ELR (cell line): ENCODE measurements at places on chromosomes 5 and 9.

GRCh38 chr9:83419961-83420360 lies 118.2 kb downstream of the FRMD3 start:
- no peak for DNase-seq

DNA sequence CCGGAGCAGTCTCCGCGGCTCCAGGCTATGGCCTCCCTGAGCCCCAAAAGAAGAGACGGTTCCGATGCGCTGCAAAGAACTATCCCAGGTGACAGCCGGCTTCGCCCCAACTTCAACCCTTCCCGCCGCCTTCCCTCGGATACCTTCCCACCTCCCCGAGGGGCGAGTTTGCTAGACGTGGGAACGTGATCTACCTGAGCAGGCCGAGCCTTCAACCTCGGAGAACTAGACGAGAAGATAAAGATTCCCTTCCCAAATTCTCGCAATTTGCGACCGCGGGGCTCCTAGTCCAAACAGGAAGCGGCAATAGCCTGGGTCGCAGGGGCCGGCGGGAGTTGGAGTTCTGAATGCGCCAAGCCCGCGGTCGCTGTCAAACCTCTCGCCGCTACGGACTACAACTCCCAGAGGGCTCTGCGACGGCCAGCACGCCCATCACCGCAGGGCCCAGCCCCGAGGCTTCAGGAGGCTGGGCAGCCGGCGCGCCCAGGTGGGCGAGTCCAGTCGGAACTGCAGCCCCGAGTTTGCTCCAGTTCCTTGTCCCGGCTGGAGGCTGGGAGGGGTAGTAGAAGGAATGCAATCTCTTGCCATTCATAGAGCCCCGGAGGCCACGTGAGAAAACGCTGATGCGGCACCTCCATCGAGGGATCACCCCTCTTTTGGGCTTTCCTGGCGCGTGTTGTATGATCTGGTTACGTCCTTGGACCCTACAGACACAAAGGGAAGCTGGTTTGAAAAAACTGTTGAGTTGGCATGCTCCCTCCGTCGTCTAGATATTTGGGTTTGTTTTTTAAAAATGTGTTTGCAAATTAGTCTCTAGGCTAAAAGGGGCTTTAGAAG lies at the start of gene SLC38A9:
Gene SLC38A9, minus strand, starts transcription at position 302 of the 837 bp plus-strand sequence. CDS start 14,366 bp downstream, outside the sequence.
- peak; percentile 96 for DNase-seq

DNA sequence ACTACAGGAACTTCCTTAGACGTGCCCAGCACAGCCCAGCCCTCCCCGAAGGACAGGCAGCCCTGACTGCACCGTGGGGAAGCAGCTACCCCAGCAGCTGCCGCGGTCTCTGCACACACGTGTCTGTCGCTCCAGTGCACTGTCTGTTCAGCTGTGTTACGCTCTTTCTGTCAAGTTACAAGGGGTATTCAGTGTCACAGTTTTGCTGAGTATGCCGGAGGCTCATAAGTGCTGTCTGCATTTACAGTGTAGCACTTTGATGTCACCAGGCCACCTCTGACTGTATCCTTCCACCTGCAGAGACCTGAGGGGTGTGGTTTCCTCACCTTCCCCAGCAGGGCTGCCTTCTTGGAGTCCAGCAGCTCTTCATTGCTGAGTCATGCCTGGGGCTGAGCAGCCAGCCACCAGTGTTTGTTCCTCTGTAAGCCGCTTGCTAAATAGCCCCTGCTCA lies 126.8 kb downstream of the EHMT1 start:
- DNase-seq = no peak

- DNase-seq = no peak
Measured at GRCh38 chr9:98260635-98261034, 5.2 kb upstream of the TBC1D2 start.

GRCh38 chr5:15615859-15616258 lies 115.9 kb downstream of the FBXL7 start:
- no peak for DNase-seq

DNA sequence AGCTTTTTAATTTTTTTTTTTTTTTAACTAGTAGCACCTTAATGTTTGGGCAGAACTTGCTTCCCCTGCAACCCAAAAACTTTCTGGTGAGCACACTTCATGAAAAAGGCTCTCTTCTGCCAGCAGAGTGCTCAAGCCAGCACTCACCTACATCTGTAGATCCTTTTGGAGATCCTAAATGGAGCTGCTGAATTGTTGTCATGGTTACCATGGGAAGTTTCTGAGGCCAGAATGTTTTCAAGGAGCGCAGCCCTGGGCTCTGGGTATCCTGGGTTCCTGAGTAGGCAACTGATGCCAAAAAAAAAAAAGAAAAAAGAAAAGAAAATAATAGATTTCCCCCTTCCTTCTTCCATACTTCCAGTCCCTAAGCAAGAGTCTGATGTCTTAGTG lies 3.1 kb upstream of the CPEB4 start:
- no peak for DNase-seq

DNA sequence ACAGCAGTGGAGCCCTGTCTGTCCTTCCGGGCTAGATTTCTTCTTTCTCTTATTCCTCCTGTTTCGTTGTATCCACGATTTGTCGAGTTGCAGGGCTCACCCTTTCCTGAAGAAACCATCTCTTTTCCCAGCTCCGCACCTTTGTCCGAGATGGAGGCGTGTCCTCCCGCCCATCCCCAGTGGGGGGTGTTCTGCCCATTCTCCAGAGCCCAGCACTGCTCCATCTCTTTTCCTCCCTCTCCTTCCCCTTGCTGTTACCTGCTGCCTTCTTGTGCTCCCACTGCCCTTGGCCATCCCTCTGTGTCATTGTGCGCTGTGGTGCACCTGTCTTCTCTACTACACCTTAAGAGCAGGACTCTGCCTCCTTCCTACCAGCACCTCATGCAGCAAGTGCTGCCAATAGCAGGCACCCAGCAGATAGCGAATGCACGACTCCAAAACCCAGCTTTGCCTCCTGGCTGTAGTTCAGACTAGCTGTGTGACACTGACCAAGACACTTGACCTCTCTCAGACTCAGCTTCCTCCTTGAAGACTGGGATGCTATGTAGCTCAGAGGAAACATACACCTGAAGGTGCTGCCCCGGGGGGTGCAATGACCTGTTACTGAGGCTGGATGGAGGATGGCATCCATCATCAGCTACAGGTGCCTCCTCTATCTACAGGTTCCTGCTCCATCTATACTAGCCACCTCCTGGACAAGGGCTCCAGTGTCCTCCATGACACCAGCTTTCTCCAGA lies 8.9 kb downstream of the OR13J1 start:
- no peak for DNase-seq

- no peak for DNase-seq
Measured at GRCh38 chr5:124007675-124008398, 495.9 kb downstream of the CSNK1G3 start.

DNA sequence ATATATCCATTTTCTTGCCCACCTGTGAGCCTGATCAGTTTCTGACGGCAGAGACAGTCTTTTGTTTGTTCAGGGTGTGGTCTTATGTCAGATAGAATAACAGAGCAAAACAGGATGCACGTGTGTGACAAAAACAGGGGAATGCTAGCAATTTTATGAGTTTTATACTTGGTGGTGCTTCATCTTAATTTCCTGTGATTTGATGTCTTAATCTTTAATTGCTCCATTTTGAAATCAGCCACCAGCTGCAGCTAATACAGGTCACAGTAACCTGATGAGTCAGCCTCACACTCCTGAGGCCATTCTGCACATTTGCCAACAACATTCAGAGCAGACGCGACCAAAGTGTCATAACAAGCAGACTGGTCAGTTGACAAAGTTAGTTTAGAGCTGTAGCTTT lies 42.3 kb upstream of the JMY start:
- DNase-seq = peak; percentile 36

- DNase-seq = no peak
Measured at GRCh38 chr5:172611913-172612312, 29.1 kb upstream of the NEURL1B start.

DNA sequence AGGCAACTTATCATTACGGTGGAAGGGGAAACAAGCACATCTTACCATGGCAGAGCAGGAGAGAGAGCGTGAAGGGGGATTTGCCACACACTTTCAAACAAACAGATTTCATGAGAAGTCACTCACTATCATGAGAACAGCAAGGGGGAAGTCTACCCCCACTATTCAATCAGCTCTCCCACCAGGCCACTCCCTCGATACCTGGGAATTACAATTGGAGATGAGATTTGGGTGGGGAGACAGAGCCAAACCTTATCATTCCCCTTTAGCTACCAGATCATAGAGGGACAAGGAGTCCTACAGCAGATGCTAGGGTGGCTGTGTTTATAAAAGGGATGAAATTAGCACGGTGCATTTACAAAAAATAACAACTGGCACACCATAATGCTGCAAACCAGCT lies 2149.4 kb upstream of the ACO1 start:
- no peak for DNase-seq

DNA sequence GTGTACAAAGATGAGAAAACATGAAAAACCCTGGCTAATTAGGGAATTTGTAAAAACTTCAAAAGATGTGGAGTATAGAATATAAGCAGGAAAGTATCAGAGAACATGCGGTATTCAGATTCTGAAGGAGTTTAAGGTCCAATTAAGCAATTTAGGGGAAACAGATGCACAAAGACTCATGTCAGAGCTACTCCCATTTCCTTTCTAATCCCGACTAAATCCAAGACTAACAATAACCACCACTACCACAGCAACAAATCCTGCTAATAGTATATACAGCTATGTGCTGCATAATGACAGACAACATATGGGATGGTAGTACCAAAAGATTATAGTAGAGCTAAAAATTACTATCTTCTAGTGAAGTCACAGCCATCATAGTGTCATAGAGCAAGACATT lies 102.1 kb downstream of the LURAP1L start:
- no peak for DNase-seq

GRCh38 chr5:113302120-113302519 lies 132.7 kb downstream of the TSSK1B start:
- DNase-seq = no peak

- DNase-seq = no peak
Measured at GRCh38 chr5:54259981-54260380, 50.4 kb downstream of the ARL15 start.

DNA sequence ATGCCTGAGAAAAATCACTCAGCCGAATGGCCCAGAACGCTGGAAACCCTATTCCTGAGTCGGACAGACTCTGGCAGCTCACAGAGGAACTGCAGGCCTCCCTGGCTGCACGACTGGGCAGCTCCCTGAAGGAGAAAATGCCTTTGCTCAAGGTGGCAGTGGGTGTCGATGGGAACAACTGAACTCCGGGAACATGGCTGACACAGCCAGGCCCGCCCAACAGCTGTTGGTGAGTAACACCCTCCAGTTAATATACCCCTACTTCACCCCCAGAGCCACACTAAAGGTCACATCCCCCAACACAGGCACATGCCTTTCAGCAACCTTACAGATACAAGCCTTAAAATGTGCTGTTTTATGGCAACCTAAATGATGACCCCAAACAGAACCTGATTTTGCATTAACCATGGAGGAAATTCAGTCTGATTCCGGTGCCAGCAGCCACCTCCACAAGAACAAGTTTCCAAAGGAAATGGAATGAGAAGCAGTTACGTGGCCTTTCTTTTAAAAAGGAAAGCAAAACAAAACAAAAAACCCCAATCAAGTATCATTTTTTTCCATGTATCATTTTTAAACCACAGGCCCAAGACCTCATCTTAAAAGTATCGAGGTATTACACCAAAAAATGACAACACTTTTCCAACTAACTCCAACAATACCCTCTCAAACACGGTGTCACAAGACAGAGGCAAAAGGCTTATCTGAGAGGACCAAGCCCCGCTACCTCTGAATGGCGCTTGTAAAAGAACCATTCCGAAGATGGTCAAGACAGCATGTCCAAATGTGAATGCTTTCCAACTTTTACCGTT lies 3.1 kb downstream of the KLF9 start:
- DNase-seq = peak; percentile 78

- peak; percentile 46 for DNase-seq
Measured at GRCh38 chr5:78953092-78953800, 31.9 kb downstream of the ARSB start.

GRCh38 chr9:125484350-125485282 lies 222.4 kb downstream of the MAPKAP1 start:
- DNase-seq = peak; percentile 79

GRCh38 chr9:130751631-130752355 lies 58.2 kb downstream of the EXOSC2 start:
- no peak for DNase-seq

DNA sequence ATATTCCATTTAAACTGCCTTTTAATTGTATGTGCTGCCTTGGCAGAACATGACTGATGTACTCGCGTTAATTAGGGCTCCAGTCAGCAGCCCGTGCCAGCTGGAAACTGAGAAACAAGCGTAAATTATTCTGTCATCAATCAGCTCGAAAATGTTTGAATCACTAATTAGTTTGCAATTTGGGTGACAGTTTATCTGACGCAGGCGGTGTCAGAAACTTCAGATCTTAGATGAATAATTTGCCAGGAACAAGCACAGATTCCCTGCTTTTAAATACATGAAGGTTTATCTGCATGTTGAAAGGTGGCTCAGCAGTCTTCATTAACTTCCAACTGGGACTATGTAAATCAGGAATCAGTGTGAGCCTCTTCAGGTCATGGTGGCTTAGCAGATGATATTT lies 176.0 kb upstream of the TLE4 start:
- no peak for DNase-seq

DNA sequence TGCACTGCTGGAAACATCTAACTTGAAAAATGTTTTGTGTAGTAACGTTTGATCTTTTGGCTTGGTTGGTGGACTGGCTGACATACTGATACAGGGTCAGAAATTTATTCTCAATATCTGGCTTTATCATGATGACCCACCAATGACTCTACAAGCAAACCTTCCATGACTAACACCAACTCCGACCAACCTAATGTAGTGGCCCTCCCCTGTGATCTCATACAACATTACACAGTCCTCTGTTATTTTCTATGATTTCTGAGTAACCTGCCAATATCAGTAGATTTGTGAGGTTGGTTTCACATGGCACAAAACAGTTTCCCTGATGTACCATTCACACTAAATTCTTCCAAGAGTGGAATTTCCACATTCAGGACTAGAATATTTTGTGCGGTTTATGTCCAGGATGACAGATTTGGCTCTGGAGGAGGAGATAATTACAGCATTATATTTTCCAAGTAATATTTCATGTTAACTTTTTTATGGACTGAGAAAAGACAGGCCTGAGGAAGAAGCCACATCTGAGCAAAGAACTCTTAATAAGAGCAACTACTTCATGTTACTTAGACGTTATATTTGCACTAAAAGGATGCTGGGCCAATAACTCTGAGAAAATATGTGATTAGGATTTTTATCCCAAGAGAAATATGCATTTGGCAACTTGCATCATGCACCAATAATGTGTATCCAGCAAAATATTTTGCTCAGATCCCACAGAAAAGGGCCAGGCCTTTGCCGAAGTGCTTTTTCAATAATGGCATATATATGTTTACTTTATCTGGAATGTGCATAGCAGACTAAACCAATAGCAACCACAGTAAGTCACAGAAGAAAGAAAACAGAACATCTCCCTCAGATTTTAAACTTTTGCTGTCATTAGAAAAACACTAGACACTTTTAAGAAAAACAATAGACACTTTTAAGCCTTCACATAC lies 273.4 kb downstream of the KCNN2 start:
- DNase-seq = peak; percentile 55

DNA sequence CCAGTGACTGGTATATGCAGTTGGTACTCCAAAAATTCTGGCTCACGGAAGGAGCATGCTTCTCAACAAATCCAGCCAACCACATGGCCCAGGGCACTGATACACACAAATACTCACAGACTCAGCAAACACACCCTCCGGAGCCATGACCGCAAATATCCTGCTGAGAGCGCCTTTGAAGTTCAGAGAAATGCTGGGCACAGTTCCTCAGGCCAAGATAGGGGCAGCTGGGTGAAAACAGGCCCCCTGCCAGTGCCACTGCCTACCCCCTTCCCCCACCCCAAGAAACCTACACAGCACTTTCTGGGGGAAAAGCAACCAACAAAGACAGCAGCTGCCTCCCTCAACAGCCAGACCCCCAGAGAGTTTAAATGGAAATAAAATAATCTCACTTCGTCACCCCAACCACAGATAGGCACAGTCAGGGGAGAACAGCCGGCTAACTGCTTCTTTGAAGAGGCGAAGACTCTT lies 120.0 kb downstream of the C5orf15 start:
- no peak for DNase-seq
